A673 (cell line): ENCODE measurements at places on chromosomes 6 and 20. TPM values are rescaled to one million over a fixed set of nuclear protein-coding genes. Genes with fewer than 3 reads are reported as not detected.
A peak's percentile ranks its signal among the peaks of the same experiment; 100 is the strongest.

HMGCLL1 gene
- total RNA-seq, result not detected in 2 replicates

MACROD2 gene
- total RNA-seq, result 1.0 and 1.4 TPM in 2 replicates

DACT2 gene
- 14.5 and 18.7 TPM in 2 replicates for total RNA-seq

LKAAEAR1 gene
- 0.37 and 0.62 TPM in 2 replicates for total RNA-seq

BACH2 gene
- total RNA-seq, result 0.37 and 1.9 TPM in 2 replicates

DNA sequence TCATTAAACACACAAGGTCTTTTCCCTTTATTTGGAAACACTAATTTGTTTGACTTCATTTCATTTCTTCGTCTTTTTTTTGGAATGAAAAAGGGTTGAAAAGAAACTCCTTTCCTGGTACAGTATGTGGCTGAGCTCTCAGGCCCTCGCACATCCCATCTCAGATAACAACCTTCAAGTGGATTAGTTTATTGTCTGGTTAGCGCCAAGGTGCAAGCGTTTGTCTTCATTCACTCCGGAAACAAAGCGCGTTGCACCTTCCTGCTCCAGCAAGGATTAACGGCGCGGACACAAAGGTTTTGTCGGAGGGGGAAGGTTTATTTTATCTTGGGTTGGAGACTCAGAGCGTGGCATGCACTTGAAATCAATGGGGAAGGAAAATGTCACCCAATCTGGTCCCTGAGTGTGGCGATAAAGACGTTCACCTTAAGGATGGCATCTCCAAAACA, 5.3 kb upstream of the NKX2-2 start:
- peak overlapping the region; percentile 84 for H3K4me3 ChIP-seq
- peaks cover 27% of the 10 kb centered on the region for H3K36me3 ChIP-seq
- peaks cover 10% of the 10 kb centered on the region for H3K27me3 ChIP-seq
- peak overlapping the region; percentile 94 for H3K27ac ChIP-seq
- H3K4me1 ChIP-seq, result peaks cover 15% of the 10 kb centered on the region

DNA sequence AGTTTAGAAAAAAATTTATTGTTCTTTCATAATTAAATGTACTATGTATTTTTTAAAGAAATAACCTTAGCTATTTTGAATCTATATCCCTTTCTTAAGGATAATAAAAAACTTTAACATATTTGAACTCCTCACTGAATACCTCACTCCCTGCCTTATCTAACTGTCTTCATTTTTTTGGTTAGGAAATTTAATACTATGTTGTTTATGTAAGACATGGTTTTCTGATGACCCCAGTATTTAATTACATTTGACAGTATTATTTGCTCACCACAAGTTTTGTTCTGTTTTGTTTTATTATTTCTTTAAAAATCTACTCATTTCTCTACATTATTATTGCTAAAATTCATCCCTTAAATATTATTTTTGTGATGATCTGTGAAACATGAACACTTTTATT, 394.4 kb upstream of the ADGRB3 start:
- no peaks in the 10 kb centered on the region for H3K36me3 ChIP-seq
- no peak overlapping the region for H3K4me3 ChIP-seq
- DNase-seq, result no peak
- H3K27ac ChIP-seq, result no peak overlapping the region

GRCh38 chr6:2054516-2055067, 190.8 kb downstream of the GMDS start:
- no peak overlapping the region for H3K4me3 ChIP-seq
- no peaks in the 10 kb centered on the region for H3K4me1 ChIP-seq
- no peak overlapping the region for H3K27ac ChIP-seq
- DNase-seq, result no peak

DNA sequence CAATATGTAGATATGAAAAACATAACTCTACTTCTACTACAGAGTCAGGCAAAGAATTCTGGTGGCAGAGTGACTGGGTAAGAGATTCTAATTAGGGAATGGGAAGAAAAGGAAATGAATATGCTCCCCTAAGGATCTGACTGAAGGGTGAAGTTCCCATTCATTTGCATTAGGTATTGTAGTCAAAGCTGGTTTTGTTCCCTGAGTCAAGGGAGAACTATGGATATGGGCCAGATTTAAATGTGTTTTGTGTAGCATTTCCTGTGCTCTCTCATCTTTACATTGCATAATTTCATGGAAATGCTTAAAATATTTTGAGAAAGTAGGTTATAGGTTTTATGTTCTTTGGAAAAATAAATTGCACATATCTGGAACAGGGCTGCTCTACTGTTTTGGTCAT, 299.7 kb downstream of the BTBD3 start:
- no peaks in the 10 kb centered on the region for H3K4me1 ChIP-seq
- no peak overlapping the region for H3K4me3 ChIP-seq

DNA sequence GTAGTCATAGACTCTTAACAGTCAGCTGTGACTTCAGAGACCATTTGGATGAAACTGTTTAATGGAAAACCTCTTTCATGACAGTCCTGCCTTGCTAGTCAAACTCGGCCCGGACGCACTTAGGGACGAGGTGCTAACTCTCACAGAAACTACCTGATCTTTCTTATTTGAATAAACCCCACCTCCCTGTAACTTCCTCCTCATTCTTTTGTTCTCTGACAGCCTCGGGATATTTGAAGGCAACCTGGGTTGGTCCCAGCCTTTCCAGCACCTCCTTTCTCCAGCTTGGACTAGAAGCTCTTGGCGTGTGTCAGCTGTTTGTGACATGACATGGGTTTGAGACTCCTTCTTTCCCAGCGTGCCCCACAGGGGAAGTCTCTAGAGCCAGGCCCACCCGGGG, 175.3 kb upstream of the EXOC2 start:
- no peaks in the 10 kb centered on the region for H3K4me1 ChIP-seq
- H3K4me3 ChIP-seq, result no peak overlapping the region
- H3K27ac ChIP-seq, result no peak overlapping the region
- DNase-seq, result no peak
- H3K27me3 ChIP-seq, result peaks cover 17% of the 10 kb centered on the region
- H3K36me3 ChIP-seq, result no peaks in the 10 kb centered on the region

GRCh38 chr6:119352001-119352400, 2.4 kb upstream of the MAN1A1 start:
- DNase-seq, result no peak
- H3K27ac ChIP-seq, result no peak overlapping the region
- peaks cover 94% of the 10 kb centered on the region for H3K27me3 ChIP-seq
- H3K4me3 ChIP-seq, result no peak overlapping the region
- H3K4me1 ChIP-seq, result peaks cover 6% of the 10 kb centered on the region

DNA sequence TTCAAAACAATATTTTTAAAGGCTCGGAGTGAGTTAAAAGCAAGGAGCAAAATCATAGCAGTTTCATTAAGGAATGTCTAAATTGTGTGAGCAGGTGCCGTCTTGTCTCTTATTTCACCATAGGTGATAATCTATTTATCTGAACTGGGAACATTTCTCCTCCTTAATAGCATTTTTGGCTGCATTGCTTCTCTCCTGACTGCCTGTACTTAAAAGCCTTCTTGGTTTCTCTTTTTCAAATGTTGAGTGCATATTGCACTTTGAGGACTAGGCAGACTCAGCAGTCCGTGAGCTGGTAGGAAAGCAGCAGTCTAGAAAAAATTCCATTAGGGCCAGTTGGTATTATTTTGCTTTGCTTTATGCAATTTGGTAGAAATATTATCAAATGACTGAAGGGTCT, 645.9 kb downstream of the GRIK2 start:
- peak; percentile 33 for DNase-seq
- peaks cover 59% of the 10 kb centered on the region for H3K36me3 ChIP-seq
- H3K4me3 ChIP-seq, result no peak overlapping the region
- no peaks in the 10 kb centered on the region for H3K27me3 ChIP-seq
- H3K27ac ChIP-seq, result peak overlapping the region; percentile 56

DNA sequence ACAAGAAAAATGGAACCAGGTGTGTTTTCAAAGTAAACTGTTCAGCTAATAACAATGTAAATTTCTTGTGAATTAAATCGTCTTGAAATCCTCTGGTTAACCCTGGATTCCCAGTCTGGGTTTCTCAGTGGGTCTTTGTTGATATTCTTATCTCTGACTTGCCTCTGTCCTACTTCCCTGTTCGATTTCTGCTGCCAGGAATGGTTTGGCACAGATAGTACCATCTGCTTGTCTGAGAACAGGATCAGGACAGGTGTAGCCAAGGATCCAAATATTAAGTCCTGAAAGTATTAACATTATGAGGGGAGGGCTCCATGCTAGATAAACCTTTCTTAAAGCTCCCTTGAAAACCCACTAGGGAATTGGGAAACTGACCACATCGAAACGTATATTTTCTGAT, 30.1 kb downstream of the ARFGEF2 start:
- peaks cover 32% of the 10 kb centered on the region for H3K36me3 ChIP-seq
- H3K27ac ChIP-seq, result no peak overlapping the region
- H3K4me1 ChIP-seq, result no peaks in the 10 kb centered on the region
- DNase-seq, result no peak
- H3K27me3 ChIP-seq, result no peaks in the 10 kb centered on the region

GRCh38 chr20:39190666-39191570, 228.8 kb downstream of the DHX35 start:
- peaks cover 7% of the 10 kb centered on the region for H3K27me3 ChIP-seq
- no peak overlapping the region for H3K4me3 ChIP-seq
- H3K36me3 ChIP-seq, result no peaks in the 10 kb centered on the region
- no peak overlapping the region for H3K27ac ChIP-seq

DNA sequence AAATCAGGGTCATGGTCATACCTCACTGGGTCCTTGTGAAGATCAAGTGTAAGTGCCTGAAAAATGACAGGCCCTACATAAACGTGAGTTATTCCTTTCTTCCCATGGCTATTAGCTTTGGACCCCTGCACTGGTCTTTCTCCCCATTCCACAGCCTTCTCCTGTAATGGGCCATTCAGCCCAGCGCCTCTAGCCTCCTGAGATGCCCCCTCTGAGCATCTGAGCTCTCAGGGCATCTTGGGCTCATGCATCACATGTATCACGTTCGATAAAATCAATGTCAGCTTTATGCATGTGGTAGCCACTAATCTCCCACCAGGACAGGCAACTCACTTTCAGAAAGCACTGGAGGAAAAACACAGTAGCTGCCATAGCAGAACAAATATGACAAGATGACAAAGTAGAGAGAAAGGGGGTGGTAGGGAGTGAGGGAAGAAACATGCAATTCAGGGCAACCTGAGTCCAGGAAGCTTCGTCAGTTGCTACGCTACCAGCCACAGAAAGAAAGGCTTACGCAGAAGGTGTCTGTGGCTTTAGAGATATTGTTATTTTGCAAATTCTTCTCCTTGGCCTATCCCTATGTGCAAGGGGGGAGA, 498.8 kb downstream of the PTPRT start:
- no peak for DNase-seq
- H3K4me3 ChIP-seq, result no peak overlapping the region
- H3K27me3 ChIP-seq, result no peaks in the 10 kb centered on the region
- no peak overlapping the region for H3K27ac ChIP-seq
- no peaks in the 10 kb centered on the region for H3K4me1 ChIP-seq

DNA sequence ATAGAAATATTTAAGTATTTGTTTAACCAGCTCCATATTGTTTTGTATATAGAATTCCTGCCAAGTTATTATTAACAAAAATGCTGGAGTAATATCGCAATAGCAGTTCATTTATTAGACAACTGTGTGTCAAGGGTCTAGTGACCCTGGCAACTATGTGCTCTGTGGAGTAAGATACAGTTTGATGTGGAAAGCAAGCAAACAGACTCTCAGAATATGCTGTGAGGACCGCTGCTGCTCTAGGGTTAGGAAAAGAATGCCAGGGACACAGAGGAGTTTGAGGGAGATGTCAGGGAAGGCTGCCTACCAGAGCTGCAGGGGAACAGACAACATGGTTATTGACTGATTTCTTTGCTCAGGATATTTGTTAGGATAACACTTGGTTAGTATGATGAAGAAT, 71.2 kb downstream of the HIVEP1 start:
- no peak overlapping the region for H3K27ac ChIP-seq
- no peak for DNase-seq
- no peaks in the 10 kb centered on the region for H3K36me3 ChIP-seq
- H3K4me1 ChIP-seq, result no peaks in the 10 kb centered on the region
- H3K4me3 ChIP-seq, result no peak overlapping the region
- no peaks in the 10 kb centered on the region for H3K27me3 ChIP-seq

- H3K36me3 ChIP-seq, result no peaks in the 10 kb centered on the region
- no peaks in the 10 kb centered on the region for H3K27me3 ChIP-seq
- H3K4me1 ChIP-seq, result no peaks in the 10 kb centered on the region
Observed at GRCh38 chr6:112634376-112634775, 287.2 kb downstream of the RFPL4B start.

DNA sequence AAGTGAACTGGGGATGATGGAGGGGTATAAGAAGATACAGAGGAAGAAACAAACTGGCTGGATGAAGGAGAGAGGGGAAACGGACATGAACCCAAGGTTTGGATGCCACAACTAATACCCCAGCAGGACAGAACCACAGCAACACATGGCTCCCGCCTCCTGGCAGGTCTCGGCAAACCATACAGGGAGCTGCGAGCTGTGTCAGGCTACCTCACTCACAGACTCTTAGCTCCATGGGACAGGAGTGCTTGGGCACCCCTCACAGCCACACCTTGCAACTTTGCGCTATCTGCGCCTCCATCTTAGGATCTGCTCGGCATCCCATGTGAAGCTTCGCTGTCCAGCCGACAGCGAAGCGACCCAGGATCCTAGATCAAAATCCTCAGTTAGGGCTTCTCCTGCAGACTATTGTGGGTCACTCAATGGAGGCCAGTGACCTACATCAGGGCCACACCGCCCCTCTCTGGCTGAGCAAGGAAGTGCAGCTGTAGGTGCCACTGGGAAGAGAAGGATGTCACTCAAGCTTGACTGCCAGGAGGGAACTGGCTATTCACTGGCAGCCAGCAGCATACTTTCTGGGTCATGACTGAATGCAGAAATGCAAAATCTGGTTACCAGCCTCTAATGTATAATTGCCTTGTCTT, 174.4 kb upstream of the RIN2 start:
- DNase-seq, result peak; percentile 85
- H3K27me3 ChIP-seq, result no peaks in the 10 kb centered on the region
- H3K4me1 ChIP-seq, result peaks cover 33% of the 10 kb centered on the region
- H3K27ac ChIP-seq, result peak overlapping the region; percentile 47
- H3K36me3 ChIP-seq, result peaks cover 13% of the 10 kb centered on the region

- H3K36me3 ChIP-seq, result no peaks in the 10 kb centered on the region
- H3K27me3 ChIP-seq, result no peaks in the 10 kb centered on the region
- H3K4me3 ChIP-seq, result no peak overlapping the region
- no peak for DNase-seq
Observed at GRCh38 chr6:56223995-56224394, 23.4 kb downstream of the COL21A1 start.

- H3K4me3 ChIP-seq, result no peak overlapping the region
- no peaks in the 10 kb centered on the region for H3K36me3 ChIP-seq
- no peak for DNase-seq
- no peak overlapping the region for H3K27ac ChIP-seq
- no peaks in the 10 kb centered on the region for H3K27me3 ChIP-seq
- H3K4me1 ChIP-seq, result no peaks in the 10 kb centered on the region
Observed at GRCh38 chr6:105769987-105770386, 316.1 kb upstream of the PRDM1 start.

DNA sequence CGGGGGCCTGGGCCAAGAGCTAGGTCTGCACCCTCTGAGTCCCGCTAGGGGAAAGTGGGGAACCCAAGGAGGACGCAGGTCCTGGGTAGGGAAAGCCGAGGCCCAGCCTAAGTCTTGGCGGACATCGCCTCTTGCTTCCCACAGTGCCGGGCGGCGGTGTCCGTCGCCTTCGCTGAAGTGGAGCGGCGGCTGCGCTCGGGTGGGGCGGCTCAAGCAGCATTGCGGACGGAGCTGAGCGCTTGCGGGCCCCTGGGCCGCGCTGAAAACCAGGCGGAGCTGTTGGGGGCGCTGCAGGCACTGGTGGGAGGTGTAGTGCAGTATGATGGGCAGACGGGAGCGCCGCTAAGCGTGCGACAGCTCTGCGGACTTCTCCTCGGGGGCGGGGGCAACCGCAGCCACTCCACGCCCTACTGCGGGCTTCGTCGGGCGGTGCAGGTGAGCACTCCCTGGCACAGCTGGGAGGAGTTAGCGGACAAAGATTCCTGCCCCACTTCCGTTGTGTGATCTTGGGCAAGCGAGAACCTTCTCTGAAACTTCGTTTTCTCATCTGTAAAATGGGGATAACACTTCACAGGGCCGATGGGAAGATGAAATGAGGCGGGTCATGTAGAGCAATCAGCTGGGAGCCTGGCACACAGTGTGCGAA, 4.2 kb downstream of the PRSS16 start:
- peak overlapping the region; percentile 56 for H3K4me3 ChIP-seq
- no peaks in the 10 kb centered on the region for H3K27me3 ChIP-seq
- DNase-seq, result peak; percentile 88
- H3K36me3 ChIP-seq, result no peaks in the 10 kb centered on the region
